ENCODE measurements at places on chromosomes 2 and 18. TPM values are rescaled to one million over a fixed set of nuclear protein-coding genes. Genes with fewer than 3 reads are reported as not detected.
A peak's percentile ranks its signal among the peaks of the same experiment; 100 is the strongest.

- peak; percentile 17 for DNase-seq
Measured at GRCh38 chr18:75167759-75168618, 41.0 kb downstream of the PTGR3 start.

- no peak for DNase-seq
Measured at GRCh38 chr2:197838579-197838978, 34.2 kb downstream of the PLCL1 start.

TLX2 gene
- not detected for polyA plus RNA-seq

MERTK gene
- polyA plus RNA-seq: 0.62 TPM

GRCh38 chr2:133653056-133653455, 84.8 kb upstream of the NCKAP5 start:
- no peak for DNase-seq

- DNase-seq: no peak
Measured at GRCh38 chr2:83602753-83603152, 856.3 kb downstream of the SUCLG1 start.

NEUROD1 gene
- polyA plus RNA-seq: not detected

DNA sequence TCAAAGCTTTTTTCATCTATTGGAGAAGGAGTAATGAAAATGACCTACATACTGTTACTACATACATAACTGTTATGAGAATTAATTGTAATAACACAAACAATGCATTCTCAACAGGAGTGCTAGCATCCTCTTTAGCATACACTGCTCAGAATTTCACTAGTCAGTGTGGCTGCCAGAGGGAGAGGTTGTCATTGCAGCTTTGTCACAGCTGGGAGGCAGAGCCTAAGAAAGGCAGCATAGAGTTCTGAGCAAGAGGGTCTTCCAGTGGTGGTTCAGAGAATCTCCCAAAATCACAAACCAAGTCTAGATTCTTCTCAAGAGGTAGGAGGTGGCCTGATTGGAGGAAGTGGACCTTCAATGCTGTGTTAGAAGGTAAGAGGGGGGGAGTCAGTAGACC, 286.7 kb upstream of the CYRIA start:
- DNase-seq: no peak

- DNase-seq: no peak
Measured at GRCh38 chr2:154392256-154392655, 306.2 kb upstream of the KCNJ3 start.

REG3G gene
- polyA plus RNA-seq: not detected

GRCh38 chr2:169349535-169349934, 12.8 kb downstream of the LRP2 start:
- no peak for DNase-seq

TTC27 gene
- polyA plus RNA-seq: 12.7 TPM

CELF4 gene
- not detected for polyA plus RNA-seq

DNA sequence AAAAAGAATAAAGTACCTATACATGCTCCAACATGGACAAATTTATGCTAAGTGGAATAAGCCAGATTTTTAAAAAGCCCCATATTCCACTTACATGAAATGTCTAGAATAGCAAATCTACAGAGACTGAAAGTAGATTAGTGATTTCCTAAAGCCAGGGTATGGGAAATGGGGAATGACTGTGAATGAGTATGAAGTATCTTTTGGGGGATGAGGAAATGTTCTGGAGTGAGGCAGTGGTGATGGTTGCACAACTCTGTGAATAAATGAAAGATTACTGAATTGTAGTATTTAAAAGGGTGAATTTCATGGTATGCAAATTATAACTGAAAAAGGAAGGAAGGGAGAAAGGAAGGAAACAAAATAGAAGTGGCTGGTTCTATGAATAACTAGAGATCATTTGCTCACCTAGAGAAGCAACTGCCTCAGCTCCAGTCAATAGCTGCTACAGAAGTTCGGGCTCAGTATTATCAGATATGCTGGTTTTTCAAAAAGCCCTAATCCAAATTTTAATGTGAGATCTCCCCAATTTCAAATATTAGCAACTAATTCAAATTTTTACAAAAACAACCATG, 39.3 kb downstream of the MAP3K2 start:
- DNase-seq: peak; percentile 24

CCDC88A gene
- polyA plus RNA-seq: 15.6 TPM

DNA sequence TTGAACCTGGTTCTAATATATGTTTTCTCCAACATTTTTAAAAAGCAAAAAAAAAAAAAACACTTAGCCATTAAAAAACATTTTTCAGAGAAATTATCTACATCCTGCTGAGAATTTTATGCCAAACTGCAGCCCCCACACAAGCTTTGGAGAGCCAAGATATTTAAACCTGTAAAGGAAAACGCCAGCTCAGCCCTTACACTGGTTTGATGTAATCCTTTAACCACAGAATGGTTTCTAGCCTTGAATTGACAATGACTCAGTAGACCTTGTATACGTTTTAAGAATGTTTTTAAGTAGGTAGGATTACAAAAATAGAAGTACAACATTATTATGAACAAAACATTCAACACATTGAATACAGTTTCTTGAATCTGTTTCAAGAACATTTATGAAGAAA, 113.6 kb downstream of the BABAM2 start:
- DNase-seq: peak; percentile 96

- no peak for DNase-seq
Measured at GRCh38 chr18:63258749-63259566, 60.6 kb downstream of the BCL2 start.

- DNase-seq: no peak
Measured at GRCh38 chr18:45136381-45137086, 455.8 kb downstream of the SETBP1 start.

- no peak for DNase-seq
Measured at GRCh38 chr18:63311118-63312018, 8.2 kb downstream of the BCL2 start.

- DNase-seq: no peak
Measured at GRCh38 chr2:151681051-151681450, 53.2 kb downstream of the NEB start.
